H4 (cell line): ENCODE measurements at places on chromosomes 16 and 17. TPM values are rescaled to one million over a fixed set of nuclear protein-coding genes. Genes with fewer than 3 reads are reported as not detected.

Gene PERCC1
- total RNA-seq = not detected in 2 replicates

Gene OTOP2
- not detected in 2 replicates for total RNA-seq

Gene CLDN9
- total RNA-seq = not detected in 2 replicates

Gene KCTD19
- total RNA-seq = not detected in 2 replicates

Gene PFN1
- total RNA-seq = 738 and 894 TPM in 2 replicates

Gene ANKRD40CL
- not detected in 2 replicates for total RNA-seq

Gene CAPN15
- total RNA-seq = 4.4 and 8.3 TPM in 2 replicates

Gene DPEP3
- total RNA-seq = not detected in 2 replicates

Gene GHDC
- total RNA-seq = 1.5 and 1.9 TPM in 2 replicates

Gene SENP3
- total RNA-seq = 59.5 and 61.3 TPM in 2 replicates

Gene SLC16A6
- total RNA-seq = 1.2 and 2.7 TPM in 2 replicates

Gene KARS1
- total RNA-seq = 276 and 279 TPM in 2 replicates

Gene PRRT2
- total RNA-seq = 0.14 and 1.0 TPM in 2 replicates

Gene KRT33B
- not detected in 2 replicates for total RNA-seq

Gene TEDC2
- total RNA-seq = 13.0 and 23.2 TPM in 2 replicates

Gene KLHL10
- total RNA-seq = not detected in 2 replicates

Gene CALB2
- total RNA-seq = 30.2 and 32.3 TPM in 2 replicates

Gene DNAAF8
- total RNA-seq = 0.62 and 6.4 TPM in 2 replicates

Gene CES1
- total RNA-seq = 0.39 and 0.47 TPM in 2 replicates

Gene KRT28
- total RNA-seq = not detected in 2 replicates

Gene TMC5
- not detected in 2 replicates for total RNA-seq

Gene AXIN2
- total RNA-seq = 1.8 and 13.7 TPM in 2 replicates

Gene SMCR8
- 6.3 and 7.3 TPM in 2 replicates for total RNA-seq

Gene PLK1
- total RNA-seq = 53.2 and 65.5 TPM in 2 replicates

Gene KRT25
- total RNA-seq = not detected in 2 replicates

Gene ZNF624
- total RNA-seq = 1.4 and 2.3 TPM in 2 replicates
